Karpas-422 (cell line): ENCODE measurements at places on chromosomes 2 and 18. TPM values are rescaled to one million over a fixed set of nuclear protein-coding genes. Genes with fewer than 3 reads are reported as not detected.

DNAH7 gene
- total RNA-seq = 0.14 and 0.82 TPM in 2 replicates

PLCD4 gene
- 0.43 TPM in 1 of 2 replicates, not detected in the other for total RNA-seq

BCL2L11 gene
- 29.7 and 51.9 TPM in 2 replicates for total RNA-seq

NR4A2 gene
- 0.40 TPM in 1 of 2 replicates, not detected in the other for total RNA-seq

DNA sequence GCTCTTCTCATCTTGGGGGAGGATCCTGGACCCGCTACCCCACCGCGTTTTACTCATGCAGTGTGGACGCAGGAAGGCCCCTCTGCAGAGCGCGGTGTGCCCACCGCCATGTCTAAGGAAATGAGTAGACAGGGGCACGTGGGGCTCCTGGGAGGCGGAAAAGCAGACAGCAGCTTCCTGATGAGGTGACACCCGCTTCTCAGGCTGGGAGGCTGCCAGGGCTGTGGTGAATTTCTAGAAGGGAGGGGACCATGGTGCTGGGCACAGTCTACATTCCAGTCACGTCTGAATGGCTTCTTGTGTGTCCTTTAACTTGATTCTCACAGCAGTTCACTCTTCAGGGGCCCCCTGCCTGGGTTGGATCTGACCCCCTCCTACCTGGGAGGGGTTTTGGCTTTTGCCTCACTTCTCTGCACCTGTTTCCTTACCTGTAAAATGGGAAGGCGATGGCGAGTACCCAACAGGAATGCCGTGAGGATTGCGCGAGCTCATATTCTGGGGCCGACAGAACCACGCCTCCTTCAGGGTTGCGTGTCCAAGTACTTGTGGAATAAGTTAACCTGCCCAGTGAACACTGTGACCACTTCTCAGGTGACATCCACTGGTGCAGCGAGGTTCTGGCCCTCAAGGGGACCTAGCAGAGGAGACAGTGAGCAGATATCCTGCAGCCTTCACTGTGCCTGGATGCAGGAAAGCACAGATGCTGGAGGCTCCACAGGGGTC lies 32.3 kb upstream of the MBP start:
- peaks cover 11% of the 10 kb centered on the region for H3K4me1 ChIP-seq
- no peak for DNase-seq
- no peaks in the 10 kb centered on the region for H3K36me3 ChIP-seq
- H3K4me3 ChIP-seq = no peak overlapping the region

- no peak for DNase-seq
- no peak overlapping the region for H3K4me3 ChIP-seq
- H3K27me3 ChIP-seq = no peaks in the 10 kb centered on the region
- H3K27ac ChIP-seq = no peak overlapping the region
- H3K36me3 ChIP-seq = no peaks in the 10 kb centered on the region
Observed at GRCh38 chr2:226366920-226367319, 432.7 kb downstream of the IRS1 start.

DNA sequence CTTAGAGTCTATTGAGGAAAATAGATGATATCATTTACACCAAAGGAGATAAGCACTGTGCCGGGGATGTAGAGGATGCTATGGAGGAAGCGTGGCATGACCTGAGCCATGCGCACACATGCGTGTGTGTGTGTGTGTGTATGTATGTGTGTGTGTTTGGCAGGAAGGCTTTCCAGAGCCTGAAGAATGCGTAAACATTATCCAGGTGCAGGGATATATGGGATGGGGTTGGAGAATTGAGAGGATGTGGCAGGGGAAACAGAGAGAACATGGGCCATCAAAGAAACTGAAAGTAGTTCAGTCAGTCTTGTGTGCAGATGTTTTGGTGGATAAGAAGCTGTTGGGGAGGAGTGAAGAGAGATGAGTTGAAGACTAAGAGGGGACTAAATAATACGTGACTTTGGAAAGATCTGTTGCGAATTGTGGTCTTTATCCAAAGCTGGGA lies 9.3 kb upstream of the STAT1 start:
- no peak overlapping the region for H3K27ac ChIP-seq
- no peaks in the 10 kb centered on the region for H3K27me3 ChIP-seq
- no peak overlapping the region for H3K4me3 ChIP-seq
- DNase-seq = no peak
